Thyroid gland (tissue), 4 donors: ENCODE measurements at places on chromosomes 6 and 20. TPM values are rescaled to one million over a fixed set of nuclear protein-coding genes. Genes with fewer than 3 reads are reported as not detected.

DNA sequence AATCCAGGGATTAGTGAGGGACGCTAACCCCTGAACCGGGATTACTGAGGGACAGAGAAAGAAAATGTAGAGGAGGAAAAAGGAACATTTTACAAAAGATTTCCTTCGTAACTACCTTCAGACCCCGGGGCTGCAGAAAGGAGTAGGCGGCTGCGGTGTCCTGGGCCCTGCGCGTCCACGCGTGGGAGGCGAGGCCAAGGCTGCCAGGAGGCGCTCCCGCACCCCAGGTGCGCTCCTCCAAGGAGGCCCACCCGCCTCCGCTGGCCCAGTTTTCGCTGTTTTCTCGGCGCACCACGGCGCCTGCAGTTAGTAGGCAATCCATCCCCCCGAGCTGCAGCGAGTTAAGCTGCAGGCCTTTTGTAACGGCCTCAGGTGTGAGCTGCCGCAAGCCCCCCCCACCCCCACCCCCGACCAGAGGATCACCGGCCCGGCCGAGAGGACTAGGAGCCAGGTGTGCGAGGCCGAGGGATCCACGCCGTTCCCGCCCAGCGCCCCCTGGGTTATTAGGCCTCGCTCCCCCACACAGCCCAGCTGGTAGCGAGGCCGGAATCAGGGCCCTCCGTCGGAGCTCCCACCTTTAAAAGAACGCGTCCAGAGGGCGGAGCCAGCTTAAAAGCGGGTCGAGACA, 380.3 kb upstream of the ARID1B start:
- peak; percentile 44 for DNase-seq
- no peaks in the 10 kb centered on the region for H3K36me3 ChIP-seq
- H3K27ac ChIP-seq, result peak overlapping the region; percentile 66
- H3K4me3 ChIP-seq, result no peak overlapping the region
- H3K4me1 ChIP-seq, result peaks cover 18% of the 10 kb centered on the region

DNA sequence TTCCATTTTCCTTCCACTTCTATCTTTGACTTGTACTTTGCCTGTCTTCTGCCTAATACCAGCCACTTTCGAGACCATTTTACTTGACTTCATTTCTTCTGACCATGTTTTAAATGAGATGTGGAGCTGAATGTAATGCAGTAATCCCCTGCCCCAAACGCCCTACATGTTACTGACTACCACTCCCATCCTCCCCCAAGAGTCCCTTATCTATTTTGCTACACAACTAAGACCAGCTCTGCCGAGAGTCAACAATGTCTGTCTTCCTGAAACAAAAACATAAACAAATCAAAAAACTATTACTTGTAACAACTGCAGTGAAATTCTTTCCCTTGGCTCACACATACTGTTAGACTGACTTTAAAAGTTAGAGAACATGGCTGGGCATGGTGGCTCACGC, 27.1 kb upstream of the KIAA1586 start:
- DNase-seq, result no peak
- no peak overlapping the region for H3K27ac ChIP-seq
- H3K4me3 ChIP-seq, result no peak overlapping the region
- H3K27me3 ChIP-seq, result no peaks in the 10 kb centered on the region

DNA sequence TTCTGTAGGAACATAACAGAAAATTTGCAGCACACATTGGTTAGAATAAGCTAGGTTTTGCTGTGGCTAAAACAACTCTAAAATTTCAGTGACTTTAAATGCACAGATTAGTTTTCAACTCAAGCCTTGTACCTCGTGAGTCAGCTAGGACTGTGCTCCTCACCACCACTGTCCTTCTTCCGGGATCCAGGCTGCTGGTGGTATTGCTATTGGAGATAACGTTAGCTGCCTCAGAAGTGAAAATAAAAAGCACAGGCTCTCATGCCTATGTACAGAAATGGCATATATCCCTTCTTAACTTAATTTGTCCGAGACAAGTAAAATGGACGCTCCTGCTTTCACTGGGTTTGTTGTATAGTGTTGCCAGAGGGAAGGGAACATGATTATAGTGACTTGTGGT, 931.1 kb upstream of the EYS start:
- H3K27me3 ChIP-seq, result no peaks in the 10 kb centered on the region
- no peaks in the 10 kb centered on the region for H3K4me1 ChIP-seq
- DNase-seq, result no peak

DNA sequence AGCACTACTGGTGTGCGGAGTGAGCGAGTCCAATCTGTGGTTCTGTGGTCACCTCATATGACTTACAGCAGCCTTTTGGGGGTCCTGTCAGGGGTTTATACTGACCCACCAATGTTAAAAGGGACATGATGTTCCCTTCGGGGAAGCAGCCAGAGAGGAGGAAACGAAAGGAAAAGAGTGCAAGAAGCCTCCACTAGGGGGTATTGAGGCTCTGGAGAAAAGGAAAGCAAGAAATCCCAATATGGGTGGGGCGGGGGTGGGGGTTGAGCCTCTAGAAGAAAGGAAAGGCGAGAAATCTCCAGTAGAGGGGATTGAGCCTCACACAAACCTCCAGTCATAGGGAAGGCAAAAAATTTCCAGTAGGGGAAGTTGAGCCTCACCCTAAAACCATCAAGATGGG, 249.3 kb upstream of the ECI2 start:
- H3K4me1 ChIP-seq, result no peaks in the 10 kb centered on the region
- no peak overlapping the region for H3K4me3 ChIP-seq
- H3K27me3 ChIP-seq, result no peaks in the 10 kb centered on the region
- no peak overlapping the region for H3K27ac ChIP-seq

DNA sequence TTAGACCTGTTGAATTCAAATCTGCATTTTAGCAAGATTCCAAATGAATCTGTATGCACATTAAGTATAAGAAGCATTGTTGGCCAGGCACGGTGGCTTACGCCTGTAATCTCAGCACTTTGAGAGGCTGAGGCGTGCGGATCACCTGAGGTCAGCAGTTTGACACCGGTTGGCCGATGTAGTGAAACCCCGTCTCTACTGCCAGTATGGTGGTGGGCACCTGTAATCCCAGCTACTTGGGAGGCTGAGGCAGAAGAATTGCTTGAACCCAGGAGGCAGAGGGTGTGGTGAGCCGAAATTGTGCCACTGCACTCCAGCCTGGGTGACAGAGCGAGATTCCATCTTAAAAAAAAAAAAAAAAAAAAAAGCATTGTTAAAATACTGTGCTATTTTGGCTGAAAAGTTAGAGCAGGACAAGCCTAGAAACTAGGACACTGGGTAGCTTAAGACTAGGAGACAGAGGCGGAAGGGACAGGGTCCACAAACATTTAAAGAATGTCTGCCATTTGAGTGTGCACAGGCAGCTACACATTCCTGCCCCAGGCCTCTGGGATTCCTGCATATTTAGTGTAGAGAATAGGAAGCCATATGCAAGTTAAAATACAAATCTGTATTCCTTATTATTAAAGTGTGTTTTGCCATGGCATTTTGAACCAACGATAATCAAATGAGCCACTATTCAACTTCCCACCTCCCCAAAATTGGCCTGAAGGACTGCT, 45.1 kb upstream of the EEF1A1 start:
- no peaks in the 10 kb centered on the region for H3K27me3 ChIP-seq
- no peak for DNase-seq
- no peak overlapping the region for H3K4me3 ChIP-seq
- no peak overlapping the region for H3K27ac ChIP-seq
- H3K36me3 ChIP-seq, result no peaks in the 10 kb centered on the region

DNA sequence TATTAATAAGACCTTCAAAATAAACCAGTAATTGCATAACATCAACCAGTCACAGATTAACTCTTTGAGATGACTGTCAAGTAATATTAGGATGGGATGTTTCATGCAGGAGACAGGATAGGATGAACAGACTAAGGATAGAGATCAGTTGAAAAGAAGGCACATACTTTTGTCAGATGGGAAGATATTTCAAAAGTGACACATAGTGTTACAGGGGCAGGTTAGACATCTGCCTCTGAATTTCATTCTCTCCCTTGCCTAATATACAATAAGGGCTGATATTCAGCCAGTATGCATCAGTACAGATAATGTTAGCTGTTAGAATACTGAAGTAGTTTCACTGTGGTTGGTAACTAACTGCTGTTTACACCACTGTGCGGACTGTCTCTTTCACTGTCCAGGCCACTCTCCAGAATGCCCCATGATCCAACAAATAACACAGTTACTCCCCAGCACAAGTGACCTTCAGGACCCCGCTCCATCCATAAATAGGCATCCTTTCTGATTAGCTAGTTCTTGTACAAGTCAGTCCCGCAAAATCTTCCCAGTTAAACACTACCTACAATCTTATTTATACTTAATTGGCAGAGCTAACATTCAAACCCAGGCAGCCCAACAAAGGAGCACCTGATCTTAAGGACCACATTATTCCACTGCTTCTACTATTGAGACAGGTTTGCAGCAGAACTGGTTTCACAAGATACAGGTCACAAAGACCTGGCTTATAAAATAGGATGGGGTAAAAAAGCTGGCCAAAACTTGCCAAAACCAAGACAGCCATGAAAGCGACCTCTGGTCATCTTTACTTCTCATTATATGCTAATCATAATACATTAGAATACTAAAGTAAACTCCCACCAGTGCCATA, 21.9 kb upstream of the PLN start:
- H3K36me3 ChIP-seq, result no peaks in the 10 kb centered on the region
- H3K4me1 ChIP-seq, result no peaks in the 10 kb centered on the region
- no peaks in the 10 kb centered on the region for H3K27me3 ChIP-seq
- DNase-seq, result no peak

Gene PTPRK
- total RNA-seq, result 46.2 TPM

Gene SLC26A8
- total RNA-seq, result 0.73 TPM

Gene DCDC2
- 14.8 TPM for total RNA-seq
